AG04449 (cell line): ENCODE measurements at places on chromosomes 7 and 10.

GRCh38 chr10:91627344-91628102, 5.3 kb downstream of the PPP1R3C start:
- no peak for DNase-seq

DNA sequence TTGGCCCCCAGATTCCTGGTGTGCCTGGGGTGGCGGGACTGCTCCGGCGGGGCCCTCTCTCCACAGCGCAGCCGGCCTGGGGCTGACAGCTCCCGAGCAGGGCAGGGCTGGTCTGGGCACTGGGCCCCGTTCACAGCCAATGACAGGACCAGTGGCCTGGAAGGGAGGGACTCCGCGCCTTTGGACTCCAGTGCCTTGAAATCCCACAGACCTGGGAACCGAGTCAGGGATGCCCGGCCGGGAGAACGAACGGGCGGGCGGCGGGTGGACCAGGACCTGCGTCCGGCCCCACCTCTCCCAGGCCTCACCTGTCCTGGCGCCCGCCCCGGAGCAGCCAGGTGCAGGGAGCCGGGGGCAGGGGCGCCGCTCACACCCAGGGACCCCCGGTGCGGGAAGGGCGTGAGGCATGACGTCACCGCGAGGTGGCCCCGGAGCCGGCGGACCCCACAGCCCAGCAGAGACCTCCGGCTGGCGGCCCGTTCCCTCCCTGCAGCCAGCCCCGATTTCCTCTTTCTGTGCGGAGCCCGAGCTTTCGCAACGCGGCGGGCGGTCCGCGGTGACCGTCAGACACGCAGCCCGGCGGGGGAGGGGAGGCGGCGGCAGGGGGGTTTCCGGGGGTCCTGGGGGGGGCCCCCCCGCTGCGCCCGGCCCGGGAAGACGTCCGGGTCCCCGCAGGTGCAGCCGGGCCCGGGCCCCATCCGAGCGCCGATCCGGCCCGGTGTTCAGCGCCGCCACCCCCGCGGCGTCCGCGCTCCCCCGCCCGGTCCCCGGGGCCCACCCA, 743 bp downstream of the ADAP1 start:
- DNase-seq = no peak

DNA sequence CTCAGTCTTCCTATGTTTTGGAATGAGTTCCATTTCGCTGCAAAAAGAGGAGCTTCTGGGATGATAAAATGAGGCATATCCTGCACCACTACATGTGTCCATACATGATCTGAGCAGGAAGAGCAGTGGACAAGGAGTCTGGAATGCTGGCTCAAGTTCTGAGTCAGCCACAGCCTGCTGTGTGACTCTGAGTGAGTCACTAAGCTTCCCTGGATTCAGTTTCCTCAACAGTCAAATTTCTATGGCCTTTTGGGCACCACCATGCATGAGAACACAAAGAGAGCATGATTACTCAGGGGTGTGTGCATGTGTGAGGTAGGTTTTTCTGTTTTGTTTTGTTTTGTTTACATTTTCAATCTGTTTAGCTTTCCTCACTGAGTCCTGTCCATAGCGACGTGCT, 254.6 kb downstream of the ANKRD30A start:
- DNase-seq = no peak

DNA sequence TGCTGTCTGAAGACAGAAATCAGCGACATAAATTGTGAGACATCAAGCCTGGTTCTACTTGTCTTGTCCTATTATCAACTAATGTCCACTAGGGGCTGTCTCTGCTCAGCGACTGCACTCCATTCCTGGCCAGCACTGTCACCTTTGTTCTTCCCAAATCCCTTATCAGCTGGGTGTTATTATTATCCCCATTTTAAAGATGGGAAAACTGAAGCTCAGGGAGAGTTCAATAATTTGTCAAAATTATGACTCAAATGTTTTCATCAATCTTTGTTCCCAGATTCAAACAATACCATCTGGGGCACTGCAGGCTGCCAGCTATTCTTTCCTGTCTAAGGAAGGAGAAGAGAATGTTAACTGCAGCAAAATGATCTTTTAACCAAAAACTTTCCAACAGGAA, 431.6 kb upstream of the NFE2L3 start:
- no peak for DNase-seq
